Activated CD4-positive, alpha-beta memory T cell treated with anti-CD3 and anti-CD28 coated beads for 36 hours (primary cell): ENCODE measurements at places on chromosomes 2 and 18. TPM values are rescaled to one million over a fixed set of nuclear protein-coding genes. Genes with fewer than 3 reads are reported as not detected.

GRCh38 chr18:14098428-14098827 is 33.8 kb downstream of the ZNF519 start:
- DNase-seq, result no peak

- no peak for DNase-seq
Measured at GRCh38 chr18:27808683-27809082, 368.2 kb downstream of the CDH2 start.

Gene PPP4R1
- 44.5 TPM for total RNA-seq

DNA sequence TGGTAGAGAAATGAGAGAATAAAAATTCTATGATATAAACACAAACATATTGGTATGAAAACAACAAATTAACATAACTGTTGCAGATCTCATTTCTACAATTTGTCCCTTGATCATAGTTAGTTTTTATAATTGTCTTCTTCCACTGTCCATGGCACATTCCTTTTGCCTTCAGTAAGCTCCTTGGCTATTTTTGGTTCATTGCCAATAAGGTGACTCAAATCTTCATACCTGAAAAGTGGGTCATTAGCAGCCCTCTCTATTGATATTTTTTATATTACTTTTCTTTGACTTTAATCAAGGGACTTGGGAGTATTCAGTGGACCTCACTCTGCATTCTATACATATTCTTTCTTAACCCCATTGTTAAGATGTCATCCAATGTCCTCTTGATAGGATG is 552.9 kb downstream of the TDRD15 start:
- DNase-seq, result no peak

GRCh38 chr18:9973470-9973869 is 59.7 kb downstream of the VAPA start:
- DNase-seq, result no peak

GRCh38 chr2:27280826-27281225 is 1.4 kb upstream of the TRIM54 start:
- no peak for DNase-seq

- DNase-seq, result no peak
Measured at GRCh38 chr18:21904856-21905255, 164.3 kb downstream of the MIB1 start.

DNA sequence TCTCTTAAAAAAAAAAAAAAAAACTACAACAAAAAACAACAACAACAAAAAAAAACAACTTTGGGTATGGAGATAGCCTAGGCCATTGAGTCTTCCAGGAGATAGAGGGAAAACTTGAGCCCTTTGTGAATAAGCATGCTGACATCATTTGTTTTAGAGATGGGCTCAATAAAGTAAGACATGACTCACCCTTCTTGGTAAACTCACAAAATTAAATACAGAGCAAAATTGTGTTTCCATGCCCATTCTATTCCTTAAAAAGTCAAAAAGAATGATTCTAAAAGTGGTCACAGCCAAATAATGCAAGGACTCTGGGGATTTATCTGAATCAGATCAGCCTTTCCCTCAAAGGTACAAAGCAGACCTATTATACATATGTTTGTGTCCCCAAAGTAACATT is 117.4 kb downstream of the ETAA1 start:
- DNase-seq, result no peak

Gene STARD6
- not detected for total RNA-seq

DNA sequence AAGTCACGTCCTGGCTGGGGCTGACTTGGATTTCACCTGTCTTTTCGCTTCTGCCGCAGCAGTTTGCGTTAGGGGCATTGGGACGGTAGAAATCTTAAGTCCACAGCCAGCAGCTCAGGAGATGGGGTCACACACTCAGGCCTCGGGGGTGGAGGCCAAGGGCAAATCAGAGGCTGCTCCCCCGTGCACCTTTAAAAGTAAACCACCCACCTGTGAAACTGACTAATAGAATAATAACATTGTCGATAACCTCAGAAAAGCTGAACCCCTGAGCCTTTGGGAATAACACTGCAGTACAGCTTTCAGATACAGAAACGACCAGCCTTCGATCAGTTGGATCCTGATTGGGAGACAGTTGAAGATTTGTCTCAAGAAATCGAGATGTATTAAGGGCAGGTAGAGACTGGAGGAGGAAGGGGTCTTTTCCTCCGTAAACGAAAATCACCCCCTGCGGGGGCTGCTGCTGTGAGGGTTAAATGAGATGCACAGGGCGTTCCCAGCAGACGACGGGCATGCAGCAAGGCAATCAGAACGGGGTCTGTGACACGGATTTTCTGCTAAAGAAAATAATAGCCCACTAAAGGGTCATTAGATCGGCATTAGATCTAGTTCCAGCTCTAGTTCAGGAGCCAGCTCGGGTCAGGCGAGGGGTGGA is 16.4 kb upstream of the NFATC1 start:
- no peak for DNase-seq

DNA sequence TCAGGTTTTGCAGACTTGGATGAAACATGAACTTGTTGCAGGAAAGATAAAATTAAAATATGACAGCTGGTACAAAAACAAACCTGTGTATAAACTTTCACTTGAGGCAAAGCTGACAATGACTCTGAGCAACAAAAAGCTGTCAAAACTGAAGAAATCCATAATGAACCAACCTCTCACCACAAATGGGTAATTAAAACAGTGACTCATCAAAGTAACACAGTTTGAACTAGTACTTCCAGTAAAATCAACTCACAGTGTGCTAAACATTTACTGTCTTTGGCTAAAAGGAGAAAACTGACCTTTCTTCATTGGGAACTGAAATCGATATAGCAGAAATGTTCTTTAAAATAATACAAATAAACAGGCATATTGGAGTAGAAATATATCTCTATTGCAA is 209.7 kb downstream of the WDPCP start:
- DNase-seq, result no peak

GRCh38 chr18:33232318-33232626 is 208.2 kb downstream of the CCDC178 start:
- DNase-seq, result no peak

DNA sequence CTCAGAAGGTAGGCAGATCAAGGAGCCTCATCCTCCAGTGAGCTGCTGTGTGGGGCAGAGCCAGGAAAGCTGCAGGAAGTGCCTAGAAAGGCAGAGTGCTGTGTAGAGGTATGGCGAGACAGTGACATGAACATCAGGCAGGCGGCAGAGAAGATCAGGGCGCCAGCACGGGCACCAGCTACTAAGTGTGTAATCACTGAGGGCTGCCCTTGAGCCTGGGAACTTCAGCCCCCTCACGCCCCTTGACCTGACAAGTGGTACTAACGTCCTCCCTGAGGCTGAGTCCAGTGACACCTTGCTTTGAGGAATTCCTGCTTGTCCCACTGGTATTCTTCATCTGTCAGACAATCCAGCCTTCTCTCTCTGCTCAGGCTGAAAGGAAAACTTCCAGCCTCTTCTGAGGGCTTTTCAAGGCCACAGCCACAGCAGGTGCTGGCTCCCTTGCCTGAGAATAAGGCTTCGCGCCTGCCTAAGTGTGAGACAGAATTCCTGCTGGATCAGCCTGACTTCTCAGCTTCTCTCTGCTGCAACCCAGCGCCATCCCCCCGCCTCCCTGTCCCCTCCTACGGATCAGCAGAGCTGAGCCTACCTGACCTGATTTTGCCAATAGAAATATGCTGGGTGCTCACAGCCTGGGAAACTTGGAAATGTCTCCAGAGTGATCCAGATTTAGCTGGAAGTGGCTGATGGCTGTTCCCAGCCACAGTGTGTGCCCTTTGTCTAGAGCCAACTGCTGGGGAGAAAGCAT is 148.0 kb downstream of the SMAD7 start:
- DNase-seq, result peak; percentile 9

DNA sequence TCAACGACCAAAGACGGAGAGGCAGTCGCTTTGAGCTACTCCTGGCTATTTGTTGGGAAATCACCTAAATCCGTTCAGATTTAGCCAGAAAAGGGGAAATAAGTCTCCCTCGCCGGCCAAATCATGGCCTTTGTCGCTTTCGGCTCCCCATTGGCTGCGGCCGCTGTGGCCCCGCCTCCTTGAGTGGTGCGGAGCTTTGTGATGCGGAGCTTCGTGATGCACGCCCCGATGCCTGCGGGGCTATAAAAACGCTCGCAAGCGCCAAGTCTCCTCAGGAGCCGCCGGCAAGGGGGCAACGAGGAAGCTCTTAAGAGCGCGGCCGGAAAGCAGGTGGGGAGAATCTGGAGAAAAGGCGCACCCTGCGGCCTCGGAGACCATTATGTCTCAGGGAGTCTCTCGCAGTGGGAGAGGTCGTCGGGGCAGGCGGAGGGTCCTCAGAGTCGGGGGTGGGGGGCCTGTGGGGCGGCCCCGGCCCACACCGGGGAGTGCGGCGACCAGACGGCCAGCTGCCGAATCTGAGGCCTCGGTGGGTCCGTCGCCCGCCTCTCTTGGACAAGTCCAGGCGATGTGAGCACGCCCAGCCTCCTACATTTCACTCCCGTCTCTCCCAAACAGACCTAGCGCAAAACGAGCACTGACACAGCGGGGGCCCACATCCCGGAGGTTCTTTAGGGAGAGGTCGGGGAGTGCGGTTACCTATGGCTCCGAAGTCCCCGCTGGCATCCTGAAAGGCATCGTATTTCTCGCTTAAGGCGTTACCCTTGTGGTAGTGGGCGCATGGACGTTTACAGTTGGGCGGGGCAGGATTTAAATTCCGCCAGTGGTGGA is at the start of gene CABYR:
Gene CABYR (plus strand): TSS at position 274 of the 828 bp plus-strand sequence. CDS start 4,053 bp downstream, outside the sequence.
- peak; percentile 85 for DNase-seq

DNA sequence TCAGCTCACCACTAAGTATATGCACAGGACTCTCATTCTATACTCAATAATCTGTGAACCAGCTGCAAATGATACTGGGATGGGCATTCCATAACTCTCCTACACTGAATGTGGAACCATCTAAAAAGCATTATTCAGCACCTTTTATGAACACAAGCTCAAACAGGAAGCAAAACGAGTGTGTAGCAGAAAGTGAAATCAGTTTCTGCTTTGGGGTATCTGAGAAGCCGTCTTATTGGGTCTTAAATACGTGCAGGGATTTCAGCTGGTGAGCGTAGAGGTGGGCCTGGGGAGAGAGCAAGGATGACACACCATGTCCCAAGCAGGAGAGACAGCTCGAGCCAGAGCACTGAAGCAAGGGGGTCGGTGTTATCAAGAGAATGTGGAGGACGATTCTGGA is 120.0 kb upstream of the TTN start:
- DNase-seq, result no peak

Gene MBOAT2
- total RNA-seq, result 6.4 TPM

- no peak for DNase-seq
Measured at GRCh38 chr2:220079595-220079994, 452.2 kb downstream of the SLC4A3 start.

GRCh38 chr2:237319887-237320286 is 94.1 kb downstream of the COL6A3 start:
- no peak for DNase-seq

Gene TEX51
- total RNA-seq, result not detected

- no peak for DNase-seq
Measured at GRCh38 chr2:8620611-8621382, 61.1 kb upstream of the ID2 start.

DNA sequence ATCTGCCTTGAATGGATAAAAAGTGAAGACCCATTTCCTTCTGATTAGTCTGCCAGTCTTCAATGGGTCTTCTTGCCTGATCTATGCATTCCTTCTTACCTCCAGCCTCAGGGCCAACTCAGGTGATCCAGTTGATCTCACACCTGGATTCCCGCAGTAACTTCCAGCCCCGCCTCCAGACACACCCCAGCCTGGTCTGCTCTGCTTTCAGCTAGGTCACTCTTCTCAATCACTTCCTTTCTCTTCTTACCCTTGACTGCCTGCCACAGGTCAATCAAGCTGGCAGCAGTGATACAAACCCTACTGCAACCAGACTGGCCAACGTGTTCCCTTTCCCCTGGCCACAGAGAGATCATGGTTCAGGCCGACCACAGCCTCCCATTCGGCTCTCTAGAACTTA is 263.6 kb downstream of the ZNF516 start:
- no peak for DNase-seq

Gene DHRS9
- total RNA-seq, result 4.9 TPM

DNA sequence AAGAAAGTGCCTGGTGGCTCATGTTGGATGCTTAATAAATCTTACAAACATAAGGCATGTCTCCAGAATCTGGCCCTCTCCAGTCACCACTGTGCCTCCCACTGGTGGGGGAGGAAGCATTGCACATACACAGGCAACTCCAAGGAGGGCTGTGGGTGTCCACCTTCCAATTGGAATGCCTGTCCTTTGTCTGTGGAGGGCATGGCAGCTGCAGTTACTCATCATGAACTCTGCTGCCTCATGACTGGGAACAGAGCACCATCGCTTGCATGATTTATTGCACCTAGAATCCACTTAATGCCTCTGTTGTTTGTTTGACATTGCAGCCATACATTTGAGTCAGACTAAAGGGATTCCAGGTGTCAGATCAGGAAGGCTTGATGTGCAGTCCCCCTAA is 278.9 kb downstream of the PRKCE start:
- DNase-seq, result no peak

GRCh38 chr2:160835166-160835565 is 325.1 kb upstream of the TANK start:
- DNase-seq, result no peak

Gene ALPG
- not detected for total RNA-seq

Gene UGT1A10
- not detected for total RNA-seq

DNA sequence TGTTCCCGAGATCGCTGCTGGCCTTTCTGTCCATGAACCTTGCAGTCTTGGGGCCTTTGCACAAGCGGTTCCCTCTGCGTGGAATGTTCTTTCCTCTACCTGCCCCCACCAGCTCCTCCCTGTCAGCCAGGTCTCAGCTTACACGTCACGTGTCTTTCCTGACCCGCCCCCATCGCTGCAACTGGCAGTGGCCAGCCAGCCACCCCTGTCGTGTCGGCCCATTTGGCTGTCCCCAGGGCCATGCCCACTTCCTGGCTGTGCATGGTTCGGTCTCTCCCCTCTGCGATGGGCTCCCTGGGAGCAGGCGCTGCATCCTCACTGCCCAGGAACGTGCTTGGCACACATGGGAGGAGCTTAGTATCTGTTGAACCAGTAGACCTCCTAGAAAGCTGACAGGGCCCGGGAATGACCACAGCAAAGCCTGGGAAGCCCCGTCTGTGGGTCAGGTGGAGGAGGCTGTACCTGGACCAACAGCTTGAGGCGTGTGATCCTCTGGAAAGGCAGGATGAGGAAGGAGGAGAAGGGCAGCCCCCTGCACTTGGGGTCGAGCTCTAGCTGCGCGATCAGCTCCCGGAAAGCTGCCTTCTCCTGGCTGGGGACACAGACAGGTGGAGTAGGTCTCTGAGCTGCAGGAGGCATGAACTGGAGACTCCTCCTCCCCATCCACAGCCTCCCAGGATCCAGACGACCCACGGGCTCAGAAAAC is 21.0 kb downstream of the SNORC start:
- no peak for DNase-seq

Gene LANCL1
- total RNA-seq, result 39.1 TPM

GRCh38 chr18:12911025-12911928 is 27.2 kb upstream of the PTPN2 start:
- peak; percentile 65 for DNase-seq

GRCh38 chr18:23181547-23181946 is 46.3 kb downstream of the CABLES1 start:
- DNase-seq, result no peak

Gene ASB18
- not detected for total RNA-seq

DNA sequence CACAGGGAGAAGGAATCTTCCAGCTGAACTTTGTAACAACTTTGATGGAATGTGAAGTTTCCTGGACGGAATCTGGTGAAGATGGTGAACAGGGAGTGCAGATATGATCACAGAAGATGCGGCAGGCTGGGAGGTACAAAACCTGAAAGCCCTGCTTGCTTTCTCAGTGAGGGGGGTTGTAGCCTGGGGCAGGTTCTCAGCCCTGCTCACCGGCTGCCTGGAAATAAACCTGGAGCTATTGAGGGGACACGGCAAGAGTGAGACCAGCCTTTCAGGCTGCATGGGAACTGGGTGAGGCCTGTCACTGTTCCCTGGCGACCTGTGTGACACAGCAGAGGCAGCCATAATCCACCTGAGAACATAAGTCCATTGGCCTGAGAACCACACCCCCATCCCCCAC is 174.8 kb downstream of the LCLAT1 start:
- DNase-seq, result no peak

Gene FAM136A
- 48.0 TPM for total RNA-seq

Gene ANKRD30B
- not detected for total RNA-seq
